Activated T-helper 1 cell treated with Interleukin-2 at 50 U/mL for 16 hours (primary cell): ENCODE measurements at places on chromosomes 5 and 9.
A peak's percentile ranks its signal among the peaks of the same experiment; 100 is the strongest.

DNA sequence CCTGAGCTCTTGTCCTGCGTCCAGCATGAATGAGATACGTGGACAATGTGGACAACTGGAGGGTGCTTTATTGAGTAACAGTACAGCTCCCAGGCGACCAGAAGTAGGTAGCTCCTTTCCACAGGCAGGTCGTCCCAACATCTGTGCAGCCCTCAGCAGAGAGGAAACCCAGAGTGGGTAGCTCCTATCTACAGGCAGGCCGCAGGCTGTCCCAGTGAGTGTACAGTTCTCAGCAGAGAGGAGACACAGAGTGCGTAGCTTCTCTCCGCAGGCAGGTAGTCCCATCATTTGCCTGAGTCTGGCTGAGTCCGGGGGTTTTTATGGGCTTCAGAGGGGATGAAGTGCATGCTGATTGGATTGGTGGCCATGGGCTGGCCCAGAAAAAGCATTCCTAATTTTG lies 373.3 kb downstream of the CHSY3 start:
- DNase-seq, result no peak

DNA sequence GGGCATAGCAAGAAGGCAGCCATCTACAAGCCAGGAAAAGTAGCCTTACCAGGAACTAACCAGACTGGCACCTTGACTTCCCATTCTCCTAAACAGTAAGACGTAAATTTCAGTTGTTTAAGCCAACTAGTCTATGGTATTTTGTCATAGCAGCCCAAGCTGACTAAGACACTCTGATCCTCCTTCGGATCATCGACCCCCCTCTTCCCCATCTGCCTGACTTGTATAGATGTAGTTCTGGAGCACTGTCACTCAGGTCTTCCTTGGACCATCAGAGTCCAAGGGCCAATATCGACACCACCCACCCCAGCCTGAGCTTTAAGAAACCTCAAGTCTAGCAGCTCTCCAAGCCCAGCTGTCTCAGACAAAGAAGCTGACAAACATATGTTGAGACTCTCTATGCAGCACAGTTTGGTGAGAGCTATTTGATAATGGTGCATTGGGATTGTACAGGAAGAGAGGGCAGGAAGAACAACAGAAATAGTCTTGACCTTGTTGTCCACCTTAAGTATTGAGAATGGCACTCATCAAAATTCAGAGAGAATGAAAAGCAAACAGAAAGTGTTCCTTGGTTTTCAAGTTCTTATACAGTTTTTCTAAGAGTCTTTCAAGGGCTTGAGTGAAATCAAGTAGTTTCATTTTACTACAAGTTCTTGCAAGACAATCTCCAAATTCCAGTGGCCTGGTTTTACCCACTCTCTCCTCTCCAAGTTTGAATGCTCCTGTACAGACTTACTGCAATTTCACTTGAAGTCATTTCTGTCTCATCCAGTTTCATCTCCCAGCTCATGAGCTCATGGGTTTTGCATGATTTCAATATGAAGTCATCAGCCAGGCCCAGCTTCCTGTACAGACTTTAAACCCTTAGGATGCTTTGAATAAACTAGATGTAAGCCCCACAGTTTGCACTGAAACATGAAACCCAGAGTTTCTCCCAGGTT lies 122.3 kb upstream of the RAI14 start:
- no peak for DNase-seq

GRCh38 chr5:59423021-59423420 lies 470.5 kb downstream of the PDE4D start:
- no peak for DNase-seq

GRCh38 chr5:115507681-115508080 lies 36.9 kb downstream of the FEM1C start:
- DNase-seq, result no peak

DNA sequence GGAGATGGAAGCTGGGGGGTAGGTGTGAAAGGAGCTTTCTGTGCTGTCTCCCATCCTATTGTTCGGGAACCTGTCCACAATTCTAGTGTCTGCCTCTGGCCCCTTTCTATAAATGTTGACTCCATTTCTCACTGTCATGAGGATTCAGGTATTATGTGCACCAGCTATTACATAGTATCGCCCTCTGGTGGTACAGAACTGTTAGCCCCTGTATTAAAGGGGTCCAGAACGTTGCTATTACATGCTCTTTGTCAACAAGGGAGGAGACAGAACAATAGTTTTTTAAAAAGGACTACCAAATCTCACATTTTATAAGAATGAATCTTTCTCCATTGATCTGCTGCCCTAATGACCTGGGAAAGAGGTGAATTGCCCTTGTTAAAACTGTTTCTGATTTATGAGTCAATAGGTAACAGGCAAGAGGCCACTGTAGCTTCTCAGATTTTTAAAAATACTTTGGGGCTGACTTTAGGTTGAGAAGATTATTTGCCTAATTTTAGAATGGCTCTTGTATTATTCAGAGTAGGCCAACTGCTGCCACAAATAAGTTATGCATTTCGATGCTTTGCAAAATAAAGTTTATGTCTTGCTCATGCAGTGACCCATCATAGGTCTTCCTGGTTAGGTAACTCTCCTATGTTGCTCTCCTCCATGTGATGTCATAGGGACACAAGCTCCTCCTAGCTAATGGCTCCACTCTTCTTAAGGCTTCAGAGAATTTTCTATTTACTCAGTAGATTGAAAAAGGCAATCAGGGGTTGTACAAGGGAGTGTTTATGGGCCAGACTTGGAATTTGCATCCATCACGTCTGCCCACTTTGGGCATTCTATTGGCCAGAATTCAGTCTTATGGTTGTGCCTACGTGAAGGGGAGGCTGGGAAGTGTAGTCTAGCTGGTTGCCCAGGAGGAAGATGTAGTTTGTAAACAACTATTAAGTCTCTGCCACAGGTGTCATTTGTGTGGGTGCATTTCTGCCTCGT lies 20.8 kb downstream of the DCANP1 start:
- no peak for DNase-seq

GRCh38 chr5:173581408-173582215 lies 34.8 kb downstream of the BOD1 start:
- DNase-seq, result peak; percentile 4

- no peak for DNase-seq
Observed at GRCh38 chr5:73820326-73820725, 194.3 kb downstream of the ARHGEF28 start.

GRCh38 chr9:21558615-21559401 lies 76.7 kb upstream of the IFNE start:
- DNase-seq, result no peak

DNA sequence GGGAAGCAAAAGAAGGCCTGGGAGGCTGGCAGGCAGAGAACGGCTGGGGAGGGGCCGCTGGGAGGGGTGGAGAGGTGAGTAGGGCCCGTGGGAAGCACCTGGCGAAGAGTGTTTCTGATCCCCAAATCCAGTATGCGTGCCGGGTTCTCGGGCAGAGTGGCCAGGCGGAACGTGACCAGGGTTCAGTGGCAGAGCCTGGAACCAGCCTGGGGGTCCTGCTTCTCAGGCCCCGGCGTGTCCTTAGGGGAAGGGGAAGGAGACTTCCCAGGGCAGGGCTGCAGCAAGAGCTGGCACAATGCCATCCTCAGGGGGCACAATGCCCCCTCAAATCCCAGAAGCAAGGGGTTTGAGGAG lies 25.5 kb upstream of the IER5L start:
- no peak for DNase-seq

GRCh38 chr9:135244271-135245221 lies 157.1 kb downstream of the OLFM1 start:
- DNase-seq, result no peak

- DNase-seq, result no peak
Observed at GRCh38 chr9:72667181-72667580, 145.8 kb downstream of the TMC1 start.

GRCh38 chr5:154768207-154768606 lies 13.0 kb downstream of the LARP1 start:
- DNase-seq, result no peak

- no peak for DNase-seq
Observed at GRCh38 chr5:68344447-68345111, 129.0 kb downstream of the PIK3R1 start.

- DNase-seq, result peak; percentile 82
Observed at GRCh38 chr5:150458802-150459557, 9.4 kb upstream of the RPS14 start.

GRCh38 chr9:94108584-94108983 lies 24.3 kb downstream of the PTPDC1 start:
- DNase-seq, result no peak

DNA sequence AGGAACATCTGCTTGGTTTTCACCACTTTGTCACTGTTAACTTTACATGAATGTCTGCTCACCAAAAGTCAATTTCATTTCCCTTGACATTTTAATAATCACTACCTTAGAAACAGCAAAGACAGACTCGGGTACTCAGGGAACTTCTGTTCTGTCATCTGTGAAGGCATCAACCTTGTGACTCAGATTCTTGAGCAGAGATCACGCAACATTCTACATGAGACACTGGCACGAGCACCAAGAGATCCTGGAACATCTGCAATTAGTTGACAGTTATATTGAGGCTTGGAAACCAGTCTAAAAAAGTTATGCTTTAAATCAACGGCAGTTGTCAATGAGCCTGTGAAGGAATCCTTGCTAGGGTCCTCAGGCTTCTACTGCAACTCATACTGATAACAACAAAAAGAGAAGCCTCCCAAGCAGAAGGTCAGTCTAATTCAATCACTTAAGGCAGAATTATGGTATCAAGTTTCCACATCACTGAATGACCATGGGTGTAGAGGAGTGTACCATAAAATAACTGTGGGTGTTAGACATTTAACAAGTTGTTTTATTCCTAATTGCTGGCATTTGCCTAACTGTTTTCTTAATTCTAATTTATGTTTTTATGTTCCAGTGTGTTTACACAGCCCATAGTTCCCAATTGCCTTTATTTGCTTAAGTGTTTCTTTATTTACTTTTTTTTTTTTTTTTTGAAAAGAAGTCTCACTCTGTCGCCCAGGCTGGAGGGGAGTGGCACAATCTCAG lies 3.3 kb upstream of the PBX3 start:
- DNase-seq, result no peak

DNA sequence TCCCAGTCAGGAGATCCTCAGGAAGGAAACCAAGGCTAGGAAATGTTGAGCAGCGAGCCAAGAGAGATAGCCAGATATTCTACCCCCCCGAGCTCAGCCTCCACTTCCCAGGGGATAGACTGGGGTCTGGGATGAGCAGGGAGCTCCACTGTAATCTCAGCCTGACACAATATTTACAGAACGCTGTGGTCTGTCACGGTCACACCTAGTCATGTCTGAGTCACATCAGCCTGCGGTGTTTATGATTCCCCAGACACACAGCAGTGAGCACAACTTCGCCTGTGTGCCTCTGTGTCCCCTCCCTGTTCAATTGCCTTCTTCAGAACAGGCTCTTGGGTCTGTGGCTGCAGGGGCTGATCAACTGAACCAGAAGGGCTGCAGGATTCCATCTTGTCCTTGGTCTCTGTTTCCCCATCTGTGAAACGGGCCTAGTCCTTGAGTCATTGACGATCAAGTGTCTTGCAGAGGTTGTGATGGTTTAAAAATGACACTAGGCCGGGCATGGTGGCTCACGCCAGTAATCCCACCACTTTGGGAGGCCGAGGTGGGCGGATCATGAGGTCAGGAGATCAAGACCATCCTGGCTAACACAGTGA lies 8.6 kb upstream of the PRRX2 start:
- no peak for DNase-seq

DNA sequence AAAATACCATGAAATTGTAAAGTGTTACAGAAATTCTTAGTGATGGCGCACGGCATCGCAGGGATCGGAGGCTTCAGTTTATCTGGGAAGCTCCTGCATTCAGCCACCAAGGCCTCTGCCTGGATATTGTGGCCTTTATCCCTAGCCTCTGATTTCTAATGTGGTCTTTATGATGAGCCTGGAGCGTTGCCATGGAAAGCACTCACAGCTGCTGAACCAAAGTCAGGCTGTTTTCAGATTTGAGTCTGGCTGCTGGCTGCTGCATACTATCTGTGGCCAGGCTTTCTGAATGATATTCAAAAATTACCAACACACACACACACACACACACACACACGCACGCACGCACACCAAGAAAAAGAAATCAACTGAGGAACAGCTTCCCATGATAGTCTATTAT lies 101.1 kb upstream of the ZNF366 start:
- no peak for DNase-seq

GRCh38 chr9:133234577-133235322 lies 25.7 kb upstream of the OBP2B start:
- no peak for DNase-seq

DNA sequence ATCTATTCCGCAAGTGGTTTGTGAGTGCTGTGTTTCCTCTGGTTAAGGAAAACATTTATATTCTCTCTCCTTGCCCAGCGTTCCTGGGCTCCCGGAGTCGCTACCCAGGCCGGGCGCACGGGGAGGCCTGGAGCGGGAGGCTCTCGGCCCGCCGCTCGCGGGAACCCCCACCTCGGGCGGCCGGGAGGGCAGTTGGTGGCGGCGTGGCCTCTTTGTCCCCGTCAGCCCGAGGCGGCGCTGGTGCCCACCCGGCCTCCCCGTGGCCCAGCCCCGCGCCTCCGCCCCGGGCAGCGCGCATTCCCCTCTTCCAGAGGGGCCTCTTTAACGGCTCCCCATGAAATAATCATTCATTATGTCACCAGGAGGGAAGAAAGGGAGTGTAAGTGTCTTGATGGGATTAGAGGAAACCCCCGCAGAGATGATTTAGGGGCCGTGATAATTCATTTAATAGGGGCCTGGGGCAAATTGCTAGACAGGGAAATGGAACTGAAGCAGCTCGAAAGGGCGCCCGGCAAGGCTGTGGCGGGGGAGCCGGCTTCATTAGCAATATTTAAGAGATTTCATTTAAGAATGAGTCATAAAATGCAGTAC lies 181.9 kb upstream of the TBCA start:
- DNase-seq, result no peak

DNA sequence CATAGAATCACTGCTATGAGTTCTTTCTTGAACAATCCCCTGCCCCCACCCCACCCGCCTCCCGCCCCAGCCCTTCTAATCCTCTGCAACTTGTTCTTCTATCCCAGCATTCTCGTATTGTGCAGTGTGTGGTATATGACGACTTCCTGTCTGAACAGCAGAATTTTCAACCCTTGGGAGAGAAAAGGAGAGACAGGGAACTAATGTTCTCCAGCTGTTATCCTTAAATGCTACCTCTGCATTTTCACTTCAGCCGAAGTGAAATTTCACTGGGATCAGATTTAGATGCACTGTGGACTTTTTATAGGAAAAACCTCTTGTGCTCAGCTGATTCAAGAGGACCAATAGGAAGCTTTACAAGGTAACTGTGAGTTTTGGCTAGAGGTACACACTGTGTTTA lies 2.2 kb downstream of the FBXL7 start:
- no peak for DNase-seq

GRCh38 chr5:143142596-143143435 lies 260.7 kb downstream of the NR3C1 start:
- DNase-seq, result no peak

DNA sequence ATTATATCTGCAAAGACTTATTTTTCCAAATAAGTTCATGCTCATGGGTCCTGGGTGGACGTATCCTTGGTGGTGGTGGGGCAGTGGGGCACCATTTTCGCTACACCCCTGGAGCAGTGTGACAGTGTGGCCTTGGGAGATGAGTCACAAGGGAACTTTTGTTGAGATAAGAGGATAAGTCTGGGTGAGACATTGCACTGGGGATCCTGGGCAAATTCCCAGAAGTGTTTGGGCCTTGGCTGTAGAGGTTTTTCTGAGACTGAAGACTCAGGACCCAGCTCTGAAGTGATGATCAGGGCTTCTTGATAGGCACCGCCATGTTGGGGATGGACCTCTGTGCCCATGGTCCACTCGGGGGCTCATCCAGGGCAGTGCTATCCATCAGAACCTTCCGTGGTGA lies 149.4 kb downstream of the MACROH2A1 start:
- DNase-seq, result no peak

GRCh38 chr5:112923148-112923917 lies 1.3 kb upstream of the REEP5 start:
- DNase-seq, result no peak

- DNase-seq, result no peak
Observed at GRCh38 chr9:108108852-108109448, 619.4 kb upstream of the KLF4 start.
